Right atrium auricular region (tissue), 2 donors: ENCODE measurements at places on chromosomes 12 and 14. TPM values are rescaled to one million over a fixed set of nuclear protein-coding genes. Genes with fewer than 3 reads are reported as not detected.
A peak's percentile ranks its signal among the peaks of the same experiment; 100 is the strongest.

The KMT2D gene
- total RNA-seq, result 49.1 TPM

The NRXN3 gene
- 2.3 TPM for total RNA-seq

DNA sequence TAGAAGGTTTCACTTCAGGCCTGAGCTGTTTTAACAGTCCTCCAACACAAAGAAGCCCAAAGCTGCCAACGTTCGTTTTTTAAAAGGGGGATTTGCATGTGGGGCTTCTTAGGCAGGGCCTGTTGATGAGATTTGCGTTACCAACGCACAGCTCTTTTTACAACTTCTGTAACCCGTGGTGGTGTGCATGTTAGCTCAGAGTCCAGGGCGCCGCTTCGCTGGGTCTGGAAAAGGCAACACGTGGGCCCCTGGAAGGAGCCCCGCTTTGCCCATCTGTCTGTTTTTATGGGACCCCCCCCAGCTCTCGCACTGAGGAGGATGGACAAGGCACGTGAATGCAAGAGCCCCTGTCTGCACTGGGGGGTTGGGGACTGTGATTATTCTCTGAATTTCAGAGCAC lies 84.0 kb downstream of the ESR2 start:
- no peak for DNase-seq

DNA sequence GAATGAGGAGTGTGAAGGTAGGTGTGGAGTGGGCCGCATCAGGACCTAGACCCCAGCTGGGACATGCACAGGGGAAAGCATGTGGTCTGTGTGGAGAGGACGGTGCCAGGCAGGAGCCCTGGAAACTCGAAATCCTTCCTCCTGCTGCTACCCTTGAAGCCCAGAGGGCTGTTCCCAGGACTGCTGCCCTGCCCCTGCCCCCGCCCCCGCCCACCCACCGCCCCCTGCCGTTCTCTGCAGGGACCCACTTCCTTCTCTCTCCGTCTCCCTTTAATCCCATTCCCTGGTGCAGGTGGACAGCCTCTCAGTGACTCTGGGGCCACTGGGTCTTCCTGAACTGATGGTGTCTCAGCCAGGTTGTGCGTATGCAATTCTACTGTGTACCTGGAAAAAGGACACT lies 8.0 kb downstream of the ITFG2 start:
- no peak for DNase-seq

- no peak for DNase-seq
Measured at GRCh38 chr12:49413010-49413409, 45.7 kb downstream of the SPATS2 start.

GRCh38 chr12:89895591-89895990 lies 187.0 kb upstream of the ATP2B1 start:
- DNase-seq, result no peak

The DCTN2 gene
- 109 TPM for total RNA-seq

The MYF6 gene
- 0.28 TPM for total RNA-seq

DNA sequence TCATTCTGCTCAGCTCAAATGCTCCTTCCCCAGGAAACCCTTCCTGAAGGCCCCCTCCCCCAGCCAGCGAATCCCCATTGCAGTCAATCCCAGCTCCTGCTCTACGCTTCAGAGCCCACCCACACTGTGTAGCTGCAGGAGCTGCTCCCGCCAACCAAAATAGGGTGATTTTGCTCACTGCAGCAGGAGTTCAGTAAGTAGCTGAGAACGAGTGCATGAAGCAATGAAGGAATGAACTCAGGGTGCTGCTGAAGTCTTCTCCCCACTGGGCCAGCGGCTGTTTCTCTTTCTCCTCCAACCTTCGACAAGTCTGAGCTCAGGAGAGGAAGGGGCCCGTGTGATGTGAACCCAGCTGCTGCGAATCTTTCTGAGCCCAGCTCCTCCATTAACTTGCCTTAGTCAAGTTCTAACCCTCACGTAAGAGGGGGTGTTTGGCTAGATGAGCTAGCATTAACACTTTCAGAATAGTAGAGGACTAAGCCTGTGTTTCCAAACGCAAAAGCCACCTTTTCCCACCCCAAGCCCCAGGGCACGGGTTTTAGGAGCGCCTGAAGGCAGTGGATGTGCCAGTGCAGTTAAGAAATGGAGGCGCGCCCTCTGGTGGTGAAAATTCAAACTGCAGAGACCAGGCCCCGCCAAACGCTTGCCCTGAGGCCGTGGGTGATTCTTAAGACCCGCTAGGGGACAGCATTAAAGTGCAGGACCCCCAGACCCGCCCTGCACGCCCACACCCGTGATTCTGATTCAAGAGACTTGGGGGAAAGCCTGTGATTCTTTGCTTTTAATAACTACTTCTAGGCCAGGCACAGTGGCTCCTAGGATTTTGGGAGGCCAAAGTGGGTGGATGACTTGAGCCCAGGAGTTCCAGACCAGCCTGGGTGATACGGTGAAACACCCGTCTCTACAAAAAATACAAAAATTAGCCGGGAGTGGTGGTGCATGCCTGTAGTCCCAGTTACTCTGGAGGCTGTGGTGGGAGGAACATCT lies 11.9 kb upstream of the SERPINA4 start:
- peak; percentile 78 for DNase-seq
